Liver (tissue), 10 donors: ENCODE measurements at places on chromosomes 12 and 14.

GRCh38 chr14:54839701-54840119 lies 62.9 kb downstream of the GCH1 start:
- DNase-seq: no peak

GRCh38 chr14:79745046-79745445 lies 466.3 kb downstream of the DIO2 start:
- no peak for DNase-seq

GRCh38 chr14:95162641-95163040 lies 5.3 kb upstream of the DICER1 start:
- DNase-seq: no peak

GRCh38 chr14:63988579-63988978 lies 135.8 kb downstream of the SYNE2 start:
- DNase-seq: no peak

GRCh38 chr12:120939523-120939922 lies 35.4 kb upstream of the SPPL3 start:
- no peak for DNase-seq
